ENCODE measurements at places on chromosomes 2 and 18.

DNA sequence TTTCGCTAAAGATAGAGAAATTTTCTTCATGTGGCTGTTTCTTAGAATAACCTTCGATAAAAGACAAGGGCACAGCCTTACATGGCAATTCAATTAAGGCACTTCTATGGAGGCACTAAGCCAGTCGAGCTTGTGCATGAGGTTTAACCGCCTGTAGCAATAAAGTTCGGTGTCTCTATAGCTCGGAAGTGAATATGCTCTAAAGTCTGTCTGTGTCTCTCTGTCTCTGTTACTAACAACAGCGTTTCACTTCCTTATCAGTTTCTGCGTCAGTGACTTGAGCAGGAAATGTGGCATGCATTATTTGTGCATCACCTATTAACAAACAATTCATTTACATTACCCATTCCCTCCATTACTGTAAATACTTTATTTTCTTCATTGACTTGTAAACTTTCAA is 365.1 kb upstream of the NETO1 start:
- no peak for DNase-seq

DNA sequence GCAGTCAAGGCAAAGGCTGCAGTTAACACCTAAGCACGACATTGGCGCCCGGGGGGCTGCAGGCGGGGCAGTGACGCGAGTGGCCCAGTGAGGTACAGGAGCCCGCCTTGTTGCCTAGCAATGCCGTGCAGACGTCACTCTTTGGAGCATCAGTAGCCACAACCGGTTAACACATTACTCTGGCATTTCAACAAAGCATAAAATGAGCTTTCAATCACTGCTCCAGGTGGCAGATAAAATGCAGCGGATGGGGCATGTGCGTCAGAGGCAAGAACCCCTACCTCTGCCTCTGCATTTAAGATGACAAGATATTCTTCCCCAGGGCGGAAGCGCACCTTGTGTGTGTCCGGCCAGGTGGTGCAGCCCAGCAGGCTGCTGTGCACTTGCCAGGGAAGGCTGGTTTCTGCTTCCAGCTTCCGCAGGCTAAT is 139.4 kb downstream of the MTCL1 start:
- no peak for DNase-seq

GRCh38 chr2:194867328-194867727 is 789.7 kb upstream of the SLC39A10 start:
- no peak for DNase-seq

- no peak for DNase-seq
Observed at GRCh38 chr2:153403940-153404339, 74.6 kb downstream of the RPRM start.

DNA sequence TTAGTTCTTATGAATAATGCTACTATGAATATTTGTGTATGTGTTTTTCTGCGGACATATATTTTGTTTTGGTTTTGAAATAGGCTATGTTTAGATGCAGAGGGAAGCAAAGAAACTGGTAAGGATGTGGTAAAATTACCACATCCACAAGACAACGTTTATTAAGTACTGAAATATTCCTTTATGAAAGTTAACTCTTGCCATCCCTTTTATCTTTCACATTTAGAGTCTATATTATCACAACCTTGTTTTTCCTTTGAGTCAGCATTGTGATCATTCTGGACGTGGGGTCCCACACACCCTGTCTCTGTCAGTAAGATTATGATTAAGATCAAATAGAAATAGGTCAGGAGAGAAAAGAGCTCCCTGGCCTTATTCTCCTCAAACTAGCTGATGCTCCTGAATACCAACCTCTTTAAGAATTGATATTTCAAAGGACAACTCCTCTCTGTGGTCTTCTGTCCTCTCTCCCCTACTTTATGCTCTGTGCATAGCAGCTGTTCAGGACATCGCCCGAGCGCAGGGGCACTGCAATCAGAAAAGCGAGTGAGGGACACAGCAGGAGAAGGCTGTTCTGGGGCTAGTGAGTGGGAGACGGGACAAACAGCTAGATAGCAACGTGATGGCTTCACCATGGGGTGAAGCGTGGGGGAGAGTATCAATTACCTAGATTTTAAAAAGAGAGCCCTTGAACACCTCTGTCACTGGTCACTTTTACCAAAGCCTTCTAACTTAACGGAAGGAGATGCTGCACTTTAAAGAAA is 12.2 kb downstream of the METAP1D start:
- no peak for DNase-seq

DNA sequence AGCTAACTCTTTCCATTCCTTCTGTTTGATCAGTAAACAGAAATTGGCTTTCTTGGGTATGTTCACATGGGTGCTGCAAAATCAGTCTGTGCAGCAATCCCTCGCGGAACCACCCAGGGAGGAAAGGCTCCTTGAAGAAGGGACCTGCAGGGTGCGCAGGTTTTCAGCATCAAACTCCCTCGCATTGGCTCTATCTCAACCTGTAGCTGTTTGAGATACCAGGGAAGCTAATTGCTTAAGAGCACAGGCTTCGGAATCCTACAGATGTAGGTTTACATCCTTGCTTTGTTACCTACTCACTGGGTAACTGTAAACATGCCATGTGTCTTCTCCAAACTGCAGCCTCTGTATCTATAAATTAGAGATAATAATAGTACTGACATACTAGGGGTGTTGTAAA is 43.2 kb downstream of the LAMA3 start:
- DNase-seq: no peak

DNA sequence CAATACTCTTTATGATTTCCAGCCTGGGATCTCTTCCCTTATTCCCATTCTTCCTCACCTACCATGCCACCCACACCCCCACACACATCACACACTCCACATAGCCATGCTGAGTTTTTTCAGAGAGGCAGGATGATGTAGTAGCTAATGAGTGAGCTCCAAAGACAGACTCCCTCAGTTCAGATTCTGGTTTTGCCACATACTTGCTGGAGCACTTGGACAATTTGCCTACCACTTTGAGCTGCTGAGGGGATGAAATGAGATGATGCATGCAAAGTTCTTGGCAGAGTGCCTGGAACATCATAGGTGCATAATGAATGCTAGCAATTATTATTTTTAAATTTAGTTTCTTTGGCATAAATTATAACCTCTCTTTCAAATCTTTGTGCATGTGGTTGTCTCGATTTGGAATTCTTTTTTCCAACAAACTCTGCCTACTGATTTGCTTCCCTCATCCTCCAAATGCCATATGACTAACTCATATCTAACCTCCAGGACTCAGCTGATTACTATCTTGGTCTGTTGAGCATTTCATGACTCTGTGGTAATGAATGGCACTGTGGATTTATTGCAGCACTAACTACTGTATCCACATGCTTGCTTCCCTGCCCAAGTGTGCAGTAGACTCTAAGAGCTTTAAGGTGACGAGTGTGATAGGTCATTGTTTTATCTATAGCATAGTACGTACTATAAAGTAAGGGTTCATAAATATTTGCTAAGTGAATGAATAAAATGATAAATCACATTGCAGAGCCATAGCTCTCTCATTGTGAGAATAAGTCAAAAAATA is 99.1 kb downstream of the TACR1 start:
- no peak for DNase-seq

GRCh38 chr18:58495207-58495606 is 133.7 kb downstream of the ALPK2 start:
- DNase-seq: no peak

DNA sequence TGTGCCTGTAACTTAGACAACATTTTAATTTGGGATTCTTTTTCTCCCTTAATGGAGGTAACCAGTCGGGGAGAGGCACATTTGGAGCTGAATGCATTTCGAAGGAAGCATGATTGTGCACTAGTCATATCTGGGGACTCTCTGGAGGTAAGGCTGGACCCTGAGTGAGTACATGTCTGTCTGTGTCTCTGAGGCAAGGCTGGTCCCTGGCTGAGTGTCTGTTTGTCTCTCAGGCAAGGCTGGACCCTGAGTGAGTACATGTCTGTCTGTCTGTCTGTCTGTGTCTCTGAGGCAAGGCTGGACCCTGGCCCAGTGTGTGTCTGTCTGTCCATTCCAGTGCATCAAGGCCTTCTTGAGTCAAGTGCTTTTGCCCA is 51.5 kb upstream of the NFATC1 start:
- no peak for DNase-seq

- no peak for DNase-seq
Observed at GRCh38 chr2:215773728-215774127, 239.6 kb downstream of the MREG start.

- no peak for DNase-seq
Observed at GRCh38 chr18:7872569-7872968, 305.5 kb downstream of the PTPRM start.

- DNase-seq: no peak
Observed at GRCh38 chr2:153890576-153890975, 18.9 kb downstream of the GALNT13 start.

GRCh38 chr2:97673915-97674283 is 4.4 kb downstream of the C2orf92 start:
- DNase-seq: no peak
